ENCODE measurements at places on chromosomes 11 and 22.

- no peak for DNase-seq
Measured at GRCh38 chr11:34707462-34707840, 86.6 kb downstream of the EHF start.

GRCh38 chr11:69745201-69745600 lies 29.9 kb downstream of the FGF4 start:
- DNase-seq = no peak

DNA sequence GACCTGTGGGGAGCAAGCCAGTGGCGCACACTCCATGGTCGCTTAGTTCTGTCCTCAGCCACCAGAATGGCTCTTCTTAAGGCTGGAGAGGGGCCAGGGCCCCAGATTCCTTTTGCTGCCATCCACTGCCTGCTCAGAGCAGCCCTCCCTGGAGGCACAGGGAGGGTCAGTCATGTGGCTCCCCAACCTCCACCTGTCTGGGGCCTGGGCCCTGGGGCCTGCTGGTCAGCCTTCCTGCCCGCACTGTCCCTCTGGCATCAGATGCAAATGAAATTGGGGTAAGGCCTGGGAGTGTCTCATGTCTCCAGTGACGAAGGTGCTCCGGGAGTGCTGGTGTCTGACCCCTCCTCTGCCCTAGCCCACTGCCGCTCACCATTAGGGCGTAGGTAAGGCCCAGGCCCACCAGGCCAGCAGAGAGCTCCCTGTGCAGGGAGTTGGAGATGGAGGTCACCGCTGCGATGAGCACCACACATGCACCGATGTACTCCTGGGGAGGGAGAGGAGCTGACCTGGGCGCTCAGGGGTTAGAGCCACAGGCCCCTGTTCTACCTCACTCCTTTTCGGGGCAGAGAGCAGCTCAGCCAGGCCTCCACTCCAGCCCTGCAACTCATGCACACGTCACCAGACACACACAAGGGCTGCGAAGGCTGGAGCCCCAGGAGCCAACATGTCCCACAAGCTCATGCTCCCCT lies 9.0 kb upstream of the KCNJ11 start:
- DNase-seq = no peak

DNA sequence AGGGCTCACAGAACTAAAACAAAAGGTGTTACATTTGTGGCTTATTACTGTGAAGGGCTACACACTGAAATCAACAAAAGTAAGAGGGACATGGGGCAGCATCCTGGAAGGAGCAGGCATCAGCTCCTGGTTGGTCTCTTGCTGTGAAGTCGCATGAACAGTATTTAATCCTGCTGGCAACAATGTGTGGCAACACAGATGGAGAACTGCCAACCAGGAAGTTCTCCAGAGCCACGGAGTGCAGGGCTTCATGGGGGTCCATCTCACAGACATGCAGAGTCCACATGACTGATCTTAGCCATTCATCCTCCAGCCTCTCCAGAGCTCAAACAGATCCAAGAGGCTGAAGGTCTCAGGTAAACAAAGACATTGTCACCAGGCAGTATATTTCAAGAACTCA lies 32.8 kb upstream of the FGF3 start:
- DNase-seq = no peak

DNA sequence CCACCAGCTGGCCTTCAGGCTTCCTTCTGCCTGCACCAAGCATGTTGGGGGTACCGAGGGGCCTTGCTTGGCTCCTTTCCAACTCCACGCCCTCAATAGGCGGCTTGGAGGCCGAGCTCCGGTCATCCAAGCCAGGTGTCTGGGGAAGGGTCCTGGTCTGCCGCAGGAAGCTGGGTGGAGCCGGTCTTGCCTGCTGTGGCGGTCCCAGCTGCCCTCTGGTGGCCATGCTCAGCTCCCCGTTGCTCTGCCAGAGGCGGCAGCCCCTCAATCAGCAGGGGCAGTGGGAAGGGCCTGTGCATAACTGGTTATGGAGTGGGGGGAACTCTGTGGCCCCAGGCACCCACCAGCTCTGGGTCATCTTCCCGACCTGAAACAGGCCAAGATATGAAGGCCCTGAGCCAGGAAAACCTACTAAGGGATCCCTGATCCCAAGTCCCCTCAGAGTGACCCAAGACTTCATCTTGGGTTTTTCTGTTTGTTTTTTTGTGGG lies 3.2 kb downstream of the ARVCF start:
- DNase-seq = no peak

GRCh38 chr11:64877390-64878222 lies 815 bp downstream of the EHD1 start:
- no peak for DNase-seq

DNA sequence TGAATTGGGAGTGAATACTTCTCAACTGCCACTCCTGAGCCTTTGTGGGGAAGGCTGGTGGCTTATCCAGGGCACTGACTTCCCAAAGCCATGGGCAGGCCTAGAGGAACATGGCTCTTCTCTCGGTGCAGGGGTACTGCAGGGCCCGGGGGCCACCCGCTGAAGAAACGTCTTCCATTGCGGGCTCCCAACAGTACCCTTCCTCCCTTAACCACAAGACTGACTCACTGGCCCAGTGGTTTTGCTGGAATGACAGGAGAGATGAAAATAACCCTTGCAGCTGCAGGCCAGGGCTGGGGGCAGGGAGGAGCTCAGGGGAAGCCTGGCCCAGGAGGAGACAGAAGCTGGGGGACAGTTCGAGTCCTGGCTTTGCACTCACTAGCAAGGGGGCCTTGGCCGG lies 13.5 kb downstream of the TXN2 start:
- peak; percentile 60 for DNase-seq

GRCh38 chr11:43837879-43838278 lies 42.8 kb upstream of the ALKBH3 start:
- DNase-seq = no peak
